Substantia nigra (tissue), 51 donors: ENCODE measurements at places on chromosomes 7 and 10.

DNA sequence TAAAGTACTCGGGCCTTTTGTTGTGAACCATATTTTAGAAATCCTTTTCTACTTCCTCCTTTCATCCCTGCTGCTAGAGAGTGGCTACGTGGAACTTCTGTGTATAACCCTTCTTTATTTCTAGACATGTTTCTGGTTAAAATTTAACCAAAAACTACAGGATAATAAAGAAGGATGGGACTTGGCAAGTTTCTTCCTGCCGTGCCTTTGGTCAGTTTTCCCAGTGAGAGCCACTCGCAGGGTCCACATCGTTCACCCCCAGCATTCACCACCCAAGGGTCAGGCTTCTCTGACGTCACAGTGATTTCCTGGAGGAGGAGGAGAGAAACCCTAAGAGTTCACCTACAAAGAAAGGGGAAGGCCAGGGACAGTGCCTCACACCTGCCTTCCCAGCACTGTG is 45.4 kb downstream of the NKX6-2 start:
- DNase-seq, result no peak

GRCh38 chr10:86520871-86521677 is 518 bp downstream of the WAPL start:
- no peak for DNase-seq

DNA sequence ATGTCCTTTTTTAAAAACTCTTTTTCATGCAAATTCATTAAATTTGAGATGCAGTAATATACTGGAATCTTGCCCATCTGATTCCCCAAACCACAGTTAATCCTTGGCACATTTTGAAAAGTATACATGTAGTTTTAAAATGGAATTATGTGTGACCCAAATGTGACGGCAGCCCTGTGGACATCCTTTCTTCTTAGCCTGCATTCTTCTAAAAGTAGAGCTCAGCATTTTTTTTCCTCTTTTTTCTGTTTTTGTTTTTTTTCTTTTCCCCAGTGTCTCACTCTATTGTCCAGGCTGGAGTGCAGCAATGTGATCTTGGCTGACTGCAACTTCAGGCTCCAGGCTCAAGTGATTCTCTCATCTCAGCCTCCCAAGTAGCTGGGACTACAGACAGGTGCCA is 338.9 kb downstream of the GALNT17 start:
- no peak for DNase-seq

DNA sequence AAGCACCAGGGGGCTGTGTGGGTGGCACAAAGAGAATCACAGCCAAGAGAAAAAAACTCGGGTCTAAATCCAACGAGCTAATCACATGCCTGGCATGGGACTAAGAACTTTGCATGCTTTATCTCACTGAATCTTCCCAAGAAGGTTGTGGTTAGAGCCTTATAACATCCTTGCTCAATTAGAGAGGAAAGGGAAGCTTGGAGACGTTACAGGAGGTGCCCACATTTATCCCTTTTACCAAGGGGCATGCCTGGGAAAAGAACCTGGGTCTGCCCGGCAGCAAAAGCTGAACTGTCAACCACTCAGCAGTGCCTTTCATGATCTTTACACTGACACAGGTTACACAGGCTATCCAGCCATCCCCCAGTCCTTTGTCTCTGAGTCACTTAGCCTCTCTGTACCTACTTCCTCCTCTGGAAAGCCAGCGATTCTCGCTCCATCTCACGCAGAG is 190.1 kb downstream of the PRPF18 start:
- no peak for DNase-seq

- no peak for DNase-seq
Measured at GRCh38 chr7:44650242-44650641, 43.8 kb downstream of the OGDH start.

GRCh38 chr7:156827587-156828203 is 65.3 kb downstream of the LMBR1 start:
- no peak for DNase-seq

DNA sequence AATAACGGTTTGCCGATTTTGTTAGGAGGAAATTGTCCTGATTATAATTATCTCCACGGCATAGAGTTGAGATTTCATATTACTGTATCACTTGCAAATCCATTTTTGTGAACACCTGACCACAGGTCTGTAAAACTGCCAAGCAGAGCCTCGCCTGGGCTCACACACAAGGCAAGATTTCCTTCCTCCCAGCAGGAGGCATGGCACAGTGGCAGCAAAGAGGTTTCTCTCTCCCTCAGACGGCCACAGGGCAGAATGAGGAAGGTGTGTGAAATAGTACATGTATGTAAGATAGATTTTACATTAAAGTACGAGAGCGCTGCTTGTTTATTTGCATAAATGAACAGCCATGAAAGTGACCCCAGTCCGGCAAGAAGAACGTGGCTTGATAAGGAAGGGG is 130.1 kb downstream of the CELF2 start:
- no peak for DNase-seq

DNA sequence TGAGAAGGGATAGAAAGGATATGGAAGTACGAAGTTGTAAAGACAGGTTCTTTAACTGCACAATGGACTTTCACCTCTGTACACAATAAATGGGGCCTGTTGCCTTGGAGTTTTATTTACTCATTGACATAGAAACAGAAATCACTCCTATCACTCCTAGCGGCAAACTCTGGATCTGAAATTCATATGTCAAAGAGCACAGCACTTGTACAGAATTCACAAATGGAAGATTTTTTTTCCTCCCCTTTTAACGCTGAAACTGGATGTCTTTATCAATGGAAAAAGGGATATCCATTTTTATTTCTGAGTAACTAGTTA is 18.2 kb downstream of the NT5C3A start:
- DNase-seq, result no peak

DNA sequence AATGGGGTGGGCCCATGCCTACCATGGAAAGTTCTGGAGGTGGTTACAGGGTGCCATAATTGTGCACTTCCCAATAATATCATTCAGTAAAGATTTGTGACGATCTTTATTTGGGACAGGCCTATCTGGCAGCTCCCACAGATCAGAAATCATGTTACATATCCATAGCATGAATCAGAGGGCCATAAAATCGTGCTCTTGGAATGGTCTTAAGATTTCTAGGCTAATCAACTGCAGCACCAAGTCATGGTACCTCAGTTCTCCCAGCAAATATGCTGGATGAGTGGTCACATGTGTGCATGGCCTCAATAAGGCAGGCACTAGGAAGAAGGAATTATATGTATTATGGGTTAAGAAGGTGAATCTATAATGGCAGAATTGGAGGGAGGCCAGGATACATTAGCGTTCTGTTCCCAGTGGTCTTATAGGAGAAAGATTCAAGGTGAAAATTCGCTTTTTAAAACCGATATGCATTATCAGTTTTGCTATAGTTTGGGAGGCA is 134.7 kb downstream of the NRP1 start:
- DNase-seq, result no peak

DNA sequence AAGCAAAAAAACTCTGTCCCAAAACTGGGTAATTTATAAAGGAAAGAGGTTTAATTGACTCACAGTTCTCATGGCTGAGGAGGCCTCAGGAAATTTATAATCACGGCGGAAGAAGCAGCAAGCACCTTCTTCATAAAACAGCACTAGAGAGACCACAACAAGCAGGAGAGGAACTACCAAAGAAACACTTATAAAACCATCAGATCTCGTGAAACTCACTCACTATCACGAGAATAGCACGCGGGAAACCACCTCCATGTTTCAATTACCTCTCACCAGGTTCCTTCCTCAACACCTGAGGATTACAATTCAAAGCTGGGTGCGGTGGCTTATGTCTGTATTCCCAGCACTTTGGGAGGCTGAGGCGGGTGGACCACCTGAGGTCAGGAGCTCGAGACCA is 48.5 kb downstream of the PDIA4 start:
- no peak for DNase-seq

- DNase-seq, result no peak
Measured at GRCh38 chr10:12062754-12063482, 5.8 kb upstream of the DHTKD1 start.

DNA sequence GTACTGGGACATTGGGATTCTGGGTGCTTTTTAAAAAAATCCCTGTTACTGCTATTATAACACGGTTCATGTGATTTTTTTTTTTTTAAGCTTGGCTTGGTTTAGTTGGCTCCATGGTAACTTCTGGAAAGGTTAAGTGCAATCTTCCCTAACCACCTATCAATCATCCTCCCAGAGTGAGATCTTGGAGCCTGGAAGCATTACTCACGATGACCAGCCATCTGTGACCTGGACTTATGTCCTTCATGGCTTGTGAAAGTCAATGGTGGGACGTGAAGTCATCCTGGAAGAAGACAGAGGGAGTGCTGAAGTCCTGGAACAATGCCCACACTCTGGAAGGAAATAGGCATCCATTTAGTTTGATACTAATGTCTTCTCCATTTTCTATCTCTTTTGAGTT is 135.5 kb upstream of the FRMD4A start:
- DNase-seq, result no peak

- no peak for DNase-seq
Measured at GRCh38 chr10:35420044-35420443, 83.7 kb downstream of the CCNY start.

- DNase-seq, result no peak
Measured at GRCh38 chr7:621572-622285, 102.1 kb upstream of the PDGFA start.
